ENCODE measurements at places on chromosomes 12 and 14.
A peak's percentile ranks its signal among the peaks of the same experiment; 100 is the strongest.

GRCh38 chr12:65611396-65611795 is 212.9 kb upstream of the HMGA2 start:
- no peak for DNase-seq

GRCh38 chr12:11147420-11147819 is 13.0 kb upstream of the TAS2R30 start:
- no peak for DNase-seq

DNA sequence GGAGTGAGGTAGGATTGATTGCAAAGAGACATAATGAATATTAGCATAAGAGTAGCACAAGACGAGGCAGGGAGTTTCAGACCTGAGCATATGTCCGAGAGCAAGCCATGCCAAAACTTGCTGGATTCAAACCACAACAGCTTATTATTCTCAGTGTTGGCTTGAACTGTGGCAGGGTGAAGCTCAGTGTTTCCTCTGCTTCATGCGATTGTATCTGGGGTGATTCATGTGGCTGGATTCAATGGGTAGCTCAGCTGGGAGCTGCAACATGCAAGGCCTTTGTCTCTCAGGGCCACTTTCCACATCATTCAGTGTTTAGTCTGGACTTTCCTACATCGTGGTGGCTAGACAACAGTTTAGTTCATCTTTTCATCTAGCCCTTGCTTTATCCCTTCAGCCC is 22.1 kb upstream of the E2F7 start:
- DNase-seq = no peak

DNA sequence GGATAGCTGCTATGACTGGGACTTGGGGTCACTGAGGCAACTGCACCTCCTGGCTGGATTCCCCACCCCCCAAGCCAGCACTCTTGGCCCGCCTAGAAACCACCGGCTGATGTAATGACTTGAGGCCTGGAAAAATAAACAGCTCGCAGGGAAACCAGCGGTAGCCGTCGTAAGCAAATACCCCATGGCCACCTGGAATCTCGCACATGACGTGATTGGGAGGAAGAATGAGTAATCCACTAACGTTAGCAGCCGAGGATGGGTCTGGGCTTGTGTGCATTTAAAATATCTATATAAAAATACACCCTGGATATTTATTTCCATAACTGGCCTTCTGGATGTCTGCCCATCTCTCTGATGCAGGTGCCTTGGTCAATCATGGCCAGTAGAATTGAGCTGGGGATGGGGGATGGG is 120.1 kb downstream of the SMOC1 start:
- DNase-seq = peak; percentile 8

DNA sequence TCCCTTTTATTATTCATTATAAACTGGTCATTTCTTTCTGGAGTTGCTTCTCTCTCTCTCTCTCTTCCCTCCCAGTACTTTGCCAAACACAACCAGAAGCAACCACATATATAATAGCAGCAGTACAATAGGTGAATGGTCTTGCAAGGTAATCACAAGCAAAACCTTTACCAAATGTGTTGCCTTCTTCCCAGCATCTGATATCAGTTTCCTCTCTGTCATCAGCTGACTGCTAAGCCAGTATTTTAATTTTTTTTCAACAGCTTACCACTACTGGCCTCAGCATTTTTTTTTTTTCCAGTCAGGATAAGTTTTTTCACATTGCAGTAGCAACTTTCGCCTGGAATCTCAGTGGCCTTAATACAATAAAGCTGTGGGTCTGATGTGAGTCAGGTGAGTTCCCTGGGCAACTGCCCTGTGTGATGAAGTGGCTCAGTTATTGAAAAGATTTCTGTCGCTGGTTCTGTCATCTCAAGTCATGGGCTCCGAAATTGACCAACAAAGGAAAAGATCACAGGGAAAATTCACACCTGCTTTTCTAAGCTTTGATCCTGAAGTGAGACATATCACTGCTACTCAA is 282.5 kb upstream of the AMIGO2 start:
- no peak for DNase-seq

DNA sequence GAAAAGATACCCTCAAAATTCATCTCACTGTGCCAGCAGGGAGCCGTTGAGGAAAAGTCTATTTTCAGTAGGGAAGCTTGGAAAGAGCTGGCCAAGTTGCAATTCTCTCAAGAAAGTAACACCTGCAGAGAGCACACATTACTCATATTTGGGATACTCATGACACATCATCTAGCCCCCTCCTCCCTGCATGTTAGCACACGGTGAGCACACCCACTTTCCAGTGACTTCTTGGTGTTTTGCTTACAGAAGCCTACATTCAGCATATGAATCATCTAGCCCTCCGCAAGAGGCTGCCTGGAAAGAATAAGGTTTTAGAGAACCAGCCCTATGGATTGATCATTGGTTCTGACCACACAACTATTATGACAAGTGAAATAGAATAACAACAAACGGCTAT is 124.5 kb downstream of the PTPRO start:
- no peak for DNase-seq

GRCh38 chr14:28242895-28243294 is 523.7 kb upstream of the FOXG1 start:
- no peak for DNase-seq

DNA sequence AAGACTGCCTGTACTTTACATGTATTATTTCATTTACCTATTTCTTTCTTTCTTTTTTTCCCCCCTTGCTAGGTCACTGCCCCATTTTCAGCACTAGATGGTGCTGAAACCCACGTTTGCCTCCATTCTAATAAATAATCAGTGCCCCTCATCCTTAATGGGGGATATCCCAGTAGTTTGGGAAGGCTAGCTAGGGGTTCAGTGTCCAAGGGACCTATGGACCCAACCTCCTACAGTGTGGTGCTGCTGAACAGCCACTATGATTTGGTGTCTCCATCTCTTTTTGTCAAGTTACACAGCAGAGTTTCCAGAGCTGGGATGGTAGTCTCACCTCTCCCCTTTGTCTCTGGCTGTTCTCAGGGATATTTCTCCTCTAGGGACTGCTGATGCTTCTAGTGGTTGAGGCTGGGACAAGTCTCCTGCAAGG is 6.5 kb upstream of the HCFC2 start:
- peak; percentile 11 for DNase-seq

GRCh38 chr14:58944343-58944967 is 244.0 kb upstream of the DAAM1 start:
- DNase-seq = peak; percentile 16

DNA sequence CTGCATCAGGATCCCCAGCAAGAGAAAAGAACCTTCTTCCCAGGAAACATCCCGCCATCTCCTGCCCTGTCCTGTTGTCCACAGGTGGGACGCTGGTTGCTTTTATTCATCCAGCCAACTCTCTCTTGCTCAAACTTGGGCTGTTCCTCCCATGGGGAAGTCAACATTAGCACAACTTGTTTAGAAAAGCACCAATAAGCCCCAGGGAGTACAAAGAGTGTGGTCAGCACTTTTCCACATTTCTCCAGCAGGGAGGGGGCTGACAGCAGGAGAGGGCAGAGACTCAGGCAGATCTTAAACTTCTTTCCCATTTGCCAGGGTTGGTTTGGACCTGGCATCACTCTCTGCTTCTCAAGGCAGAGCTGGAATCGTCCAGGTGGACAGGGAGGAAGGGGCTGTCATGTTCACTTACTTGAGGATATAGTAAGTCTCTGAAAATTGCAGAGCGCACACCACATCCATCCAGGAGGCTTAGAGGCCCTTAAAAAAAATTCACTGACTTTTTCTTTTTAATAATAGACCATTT is 74.9 kb downstream of the RBM19 start:
- DNase-seq = no peak

GRCh38 chr14:20711685-20712084 is 23.1 kb downstream of the ANG start:
- no peak for DNase-seq

DNA sequence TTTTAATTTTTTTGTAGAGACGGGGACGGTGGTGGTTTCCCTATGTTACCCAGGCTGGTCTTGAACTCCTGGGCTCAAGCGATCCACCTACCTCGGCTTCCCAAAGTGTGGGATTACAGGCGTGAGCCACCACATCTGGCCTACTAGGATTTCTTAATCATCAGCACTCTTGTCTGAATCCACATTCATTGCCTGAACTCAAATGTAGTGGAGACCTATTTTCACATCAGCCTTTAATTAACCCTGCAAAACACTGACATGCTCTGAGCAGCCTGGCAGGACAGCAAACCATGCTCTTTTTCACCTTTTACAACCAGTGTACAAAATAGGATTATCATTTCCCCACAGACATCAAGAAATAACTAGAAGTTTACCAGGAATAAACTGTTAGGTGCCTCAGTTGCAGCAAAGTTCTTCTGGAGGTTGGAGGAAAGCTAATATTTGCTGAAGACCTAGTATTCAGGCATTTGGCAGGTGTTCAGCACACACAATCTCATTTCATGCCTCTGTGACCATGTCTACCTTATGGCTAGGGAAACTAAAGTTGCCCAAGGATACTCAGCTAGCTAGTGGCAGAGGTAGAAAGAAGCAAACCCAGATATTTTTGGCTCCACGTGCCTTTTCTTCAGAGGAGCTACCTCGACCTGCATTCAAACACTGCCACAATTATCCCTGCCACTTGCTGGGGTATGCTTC is 37.7 kb downstream of the CFL2 start:
- peak; percentile 69 for DNase-seq

DNA sequence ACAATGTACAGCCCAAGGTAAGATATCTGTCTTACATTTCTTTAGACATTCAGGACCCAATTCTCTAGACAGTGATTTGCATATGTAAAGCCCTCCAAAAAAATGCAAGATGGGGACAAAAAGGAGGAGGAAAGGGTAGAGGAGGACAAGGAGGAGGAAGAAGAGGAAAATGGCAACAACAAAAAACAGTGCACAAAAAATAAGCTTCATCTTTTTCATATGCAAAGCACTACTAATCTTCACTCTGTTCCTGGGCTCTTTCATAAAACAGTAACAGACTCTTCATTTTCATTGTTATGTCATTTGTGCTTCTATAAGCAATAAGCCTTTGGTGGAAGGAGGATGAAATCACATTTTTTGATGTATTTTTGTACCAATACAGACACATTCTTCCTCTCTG is 61.4 kb downstream of the KCNH5 start:
- DNase-seq = no peak

GRCh38 chr14:105498430-105499255 is 7.6 kb downstream of the TEDC1 start:
- no peak for DNase-seq

DNA sequence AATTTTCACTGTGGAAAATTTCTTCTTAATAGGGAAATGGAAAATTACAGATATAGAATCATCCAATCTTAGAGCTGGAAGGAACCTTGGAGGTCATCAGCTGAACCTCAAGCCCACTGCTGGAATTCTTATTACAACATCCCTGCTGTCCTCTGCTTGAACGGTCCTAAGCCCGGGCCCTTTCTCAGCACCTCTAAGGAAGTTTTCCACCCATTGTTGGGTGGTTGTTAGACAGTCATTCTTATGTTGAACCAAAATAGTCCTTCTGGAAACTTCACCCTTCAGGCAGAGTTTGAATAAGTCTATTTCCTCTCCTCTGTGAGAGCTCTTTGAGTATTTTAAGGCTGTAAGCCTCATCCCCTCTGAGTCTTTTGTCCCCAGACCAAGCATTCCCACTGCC is 70.7 kb downstream of the ZFP36L1 start:
- no peak for DNase-seq

DNA sequence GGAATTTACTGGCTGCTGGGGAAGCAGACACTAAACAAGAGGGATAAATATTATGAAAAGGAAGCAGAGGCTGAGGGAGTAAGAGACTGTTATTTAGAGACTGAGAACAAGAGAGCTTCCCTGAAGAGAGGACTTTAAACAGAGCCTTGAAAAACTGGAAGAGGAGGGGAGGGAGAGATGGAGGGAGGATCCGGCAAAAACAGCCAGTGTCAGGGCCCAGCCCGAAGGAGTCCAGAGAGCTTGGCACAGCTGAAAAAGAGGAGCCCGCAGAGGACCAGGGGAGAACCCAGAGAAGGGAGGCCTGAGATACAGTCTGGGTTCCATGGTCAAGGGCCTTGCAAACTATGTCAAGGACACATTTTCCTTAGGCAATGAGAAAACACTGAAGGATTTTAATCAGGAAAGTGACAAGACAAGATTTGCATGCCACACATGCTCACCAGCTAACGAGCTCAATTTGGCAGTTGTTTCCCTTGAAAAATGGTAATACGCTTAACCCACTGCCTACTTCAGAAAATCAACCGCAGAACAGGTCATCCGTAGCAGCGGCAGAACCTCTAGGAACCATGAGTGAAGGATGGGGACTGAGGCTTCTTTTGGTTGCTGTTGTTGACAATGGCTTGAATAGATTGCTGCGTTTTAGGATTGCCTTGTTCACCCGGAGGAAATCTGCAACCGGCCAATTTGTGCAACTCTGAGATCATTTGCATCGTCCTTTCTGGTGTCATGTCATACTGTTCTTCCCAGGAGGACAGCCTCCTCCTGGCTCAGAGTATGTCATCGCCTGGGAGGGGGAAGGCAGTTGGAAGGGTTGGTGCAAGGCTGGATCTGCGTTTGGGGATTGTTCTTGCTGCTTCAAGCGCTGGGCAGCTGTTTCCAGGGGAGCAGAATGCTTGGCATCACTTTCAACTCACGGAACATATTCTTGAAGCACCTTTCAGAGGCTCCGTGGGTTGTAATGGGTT is 108.2 kb downstream of the PRMT8 start:
- DNase-seq = no peak

- DNase-seq = no peak
Measured at GRCh38 chr12:120019197-120019596, 30.2 kb downstream of the BICDL1 start.
